Stimulated activated CD4-positive, alpha-beta T cell treated with anti-CD3 and anti-CD28 coated beads, Interleukin-15, amount 100 ng/mL, for 1 hour (primary cell): ENCODE measurements at places on chromosomes 7 and 10.
A peak's percentile ranks its signal among the peaks of the same experiment; 100 is the strongest.

DNA sequence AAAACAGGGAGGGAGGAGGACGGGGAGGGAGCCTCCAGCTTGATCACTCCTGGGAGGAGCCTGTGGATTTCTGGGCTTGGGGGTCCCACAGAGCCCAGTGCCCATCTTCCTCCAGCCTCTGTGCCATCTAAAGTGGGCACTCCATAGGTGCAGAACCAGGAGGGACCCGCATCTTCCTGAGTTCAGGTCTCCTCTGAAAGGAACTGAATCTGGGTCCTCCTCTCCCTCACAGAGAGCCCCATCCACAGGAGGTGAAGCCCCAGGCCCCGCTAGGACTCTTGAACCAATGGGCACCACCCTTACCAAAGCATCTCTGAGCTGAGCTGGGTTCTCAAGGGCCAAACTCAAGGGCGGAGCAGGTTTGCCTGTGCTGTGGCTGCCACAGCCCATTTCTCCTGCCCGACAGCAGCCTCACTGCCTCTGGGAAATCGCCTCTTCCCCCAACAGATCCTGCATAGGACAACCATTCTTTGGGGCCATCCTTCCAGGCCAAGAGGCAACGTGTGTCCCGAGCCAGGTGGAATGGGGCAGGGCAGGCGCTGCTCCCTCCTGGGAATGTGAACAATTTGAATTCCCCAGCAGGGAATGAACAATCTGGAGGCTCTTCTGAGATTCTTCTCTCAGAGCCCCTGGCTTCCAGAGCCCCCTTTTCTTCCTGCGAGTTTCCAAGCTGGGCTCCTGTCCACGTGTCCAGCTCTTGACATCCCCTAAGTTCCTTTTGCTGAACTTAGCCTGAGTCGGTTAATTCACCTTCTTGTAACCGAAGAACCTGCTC lies 411.0 kb upstream of the FOXK1 start:
- DNase-seq: no peak

DNA sequence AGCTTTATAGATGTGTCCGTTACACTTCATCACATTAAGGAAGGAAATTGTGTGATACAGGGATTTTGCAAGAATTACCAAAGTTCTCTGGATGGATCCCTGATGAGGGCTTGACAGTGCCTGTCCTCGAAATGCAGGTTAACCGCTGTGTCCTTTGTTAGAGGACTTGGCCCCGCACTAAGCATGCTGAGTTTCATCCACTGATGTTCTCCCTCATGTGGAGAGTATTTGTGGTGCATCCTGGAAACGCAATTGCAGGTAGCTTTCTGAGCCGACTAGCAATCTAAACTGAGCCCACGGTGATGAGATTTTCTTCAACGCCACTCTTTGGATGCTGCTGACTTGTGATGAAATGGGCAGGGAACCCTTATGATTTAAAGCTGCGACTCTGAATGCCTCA lies 71.9 kb upstream of the STK17A start:
- no peak for DNase-seq

DNA sequence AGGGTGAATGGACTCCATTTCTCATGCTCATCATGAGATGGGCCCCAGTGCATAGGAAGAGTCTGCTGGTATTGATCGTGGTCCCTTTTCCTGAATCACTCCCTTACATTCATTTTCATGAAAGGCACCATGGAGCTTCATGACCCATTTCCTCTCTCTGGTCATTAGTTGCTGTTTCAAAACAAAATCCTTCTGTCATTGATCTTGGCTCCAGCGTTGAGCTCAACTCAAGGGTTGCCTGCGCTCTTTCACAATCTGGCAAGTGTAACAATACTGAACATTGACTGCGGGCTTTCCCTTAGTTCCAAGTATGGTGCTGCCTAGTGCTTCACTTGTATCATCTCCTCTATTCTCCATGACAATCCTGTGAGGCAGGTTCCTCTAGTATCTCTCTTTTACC lies 197.6 kb downstream of the TMEM178B start:
- DNase-seq: no peak

DNA sequence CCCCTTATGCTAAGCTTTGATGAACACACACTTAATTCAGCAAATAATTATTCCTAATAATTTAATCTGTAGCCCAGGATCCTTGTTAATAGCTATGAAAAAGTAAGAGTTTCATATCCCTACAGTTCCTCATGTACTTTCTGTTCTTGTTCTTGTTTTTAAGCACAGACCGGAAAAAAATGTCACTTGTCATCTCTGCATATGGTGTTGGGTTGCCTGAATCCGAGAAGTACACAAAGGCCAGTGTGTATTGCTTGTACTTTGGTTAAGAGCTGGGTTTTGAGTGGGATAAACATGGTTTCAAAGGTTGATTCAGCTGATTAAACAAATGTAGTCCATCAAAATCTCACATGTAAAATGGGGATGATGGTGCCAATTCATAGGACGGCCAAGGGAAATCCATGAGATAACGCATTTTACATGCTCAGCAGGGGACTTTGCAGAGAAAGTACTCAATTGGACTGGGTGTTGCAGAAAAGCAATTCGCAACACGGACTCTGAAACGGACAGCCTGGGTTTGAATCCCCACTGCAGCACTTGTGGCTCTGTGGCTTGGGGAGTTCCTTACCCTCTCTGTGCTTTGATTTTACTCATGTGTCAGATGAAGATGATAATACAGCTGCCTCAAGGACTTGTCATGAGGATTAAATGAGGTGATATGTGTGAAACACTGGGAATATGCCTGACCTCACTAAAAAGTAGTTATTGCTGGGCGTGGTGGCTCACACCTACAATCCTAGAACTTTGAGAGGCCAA lies 71.7 kb downstream of the MAP3K8 start:
- DNase-seq: no peak

DNA sequence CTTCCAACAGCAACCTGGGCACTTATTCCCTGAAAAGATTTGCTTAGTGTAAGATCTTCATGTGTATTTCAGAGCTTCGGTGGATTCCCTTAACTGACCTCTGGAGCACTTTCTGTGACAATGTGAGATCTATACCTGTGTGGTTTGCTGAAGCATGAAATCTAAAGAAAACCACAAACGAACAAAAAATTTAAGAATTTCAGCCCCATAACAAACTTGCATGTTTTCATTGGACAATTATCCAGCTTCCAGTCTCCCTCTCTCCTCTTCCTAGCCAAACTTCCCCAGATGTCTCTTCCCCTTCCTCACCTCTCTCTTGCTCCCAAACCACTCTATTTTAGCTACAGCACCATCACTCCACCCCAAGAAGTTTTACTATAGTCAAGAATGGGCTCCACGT lies 279.9 kb upstream of the SORCS1 start:
- DNase-seq: no peak

DNA sequence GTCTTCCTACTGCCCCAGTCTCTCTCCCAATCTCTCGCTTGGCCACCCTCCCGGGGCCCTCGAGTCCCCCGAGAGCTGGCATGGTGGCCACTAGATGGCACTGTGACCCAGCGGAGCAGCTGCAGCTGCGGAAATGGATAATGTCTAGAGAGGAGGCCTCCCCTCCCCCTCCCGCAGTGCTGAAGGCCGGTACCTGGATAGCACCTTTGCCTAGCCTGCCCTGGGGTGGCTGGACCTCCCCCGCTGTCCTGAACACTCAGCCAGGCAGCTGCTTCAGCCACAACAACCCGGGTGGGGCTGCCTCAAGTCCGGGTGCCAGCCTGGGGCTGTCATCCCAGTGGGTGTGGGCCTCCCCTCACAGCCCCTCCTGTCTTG lies 65.2 kb downstream of the GOLGA7B start:
- peak; percentile 64 for DNase-seq

- no peak for DNase-seq
These were observed 160.6 kb downstream of the MAGI2 start for GRCh38 chr7:79292834-79293233.

GRCh38 chr7:111363099-111363498 lies 199.2 kb downstream of the IMMP2L start:
- no peak for DNase-seq

DNA sequence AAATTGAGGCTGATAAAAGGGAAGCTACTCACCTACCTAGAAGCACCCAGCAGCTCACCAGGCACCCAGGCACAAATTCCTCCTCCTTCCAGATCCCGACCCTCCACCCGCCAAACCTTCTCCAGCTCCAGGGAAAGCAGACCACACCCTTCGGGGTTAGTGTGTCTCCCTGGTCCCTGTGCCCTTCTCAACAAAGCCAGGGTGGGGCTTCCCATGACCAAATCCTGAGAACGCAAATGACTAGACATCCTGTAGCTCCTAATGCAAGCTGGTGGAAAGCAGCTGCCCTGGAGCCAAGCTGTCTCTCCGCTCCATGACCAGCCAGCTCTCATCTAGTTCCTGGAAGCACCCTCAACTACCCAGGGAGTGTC lies 4.4 kb downstream of the TBX20 start:
- DNase-seq: no peak

GRCh38 chr7:3673524-3673923 lies 372.5 kb downstream of the SDK1 start:
- DNase-seq: peak; percentile 46

DNA sequence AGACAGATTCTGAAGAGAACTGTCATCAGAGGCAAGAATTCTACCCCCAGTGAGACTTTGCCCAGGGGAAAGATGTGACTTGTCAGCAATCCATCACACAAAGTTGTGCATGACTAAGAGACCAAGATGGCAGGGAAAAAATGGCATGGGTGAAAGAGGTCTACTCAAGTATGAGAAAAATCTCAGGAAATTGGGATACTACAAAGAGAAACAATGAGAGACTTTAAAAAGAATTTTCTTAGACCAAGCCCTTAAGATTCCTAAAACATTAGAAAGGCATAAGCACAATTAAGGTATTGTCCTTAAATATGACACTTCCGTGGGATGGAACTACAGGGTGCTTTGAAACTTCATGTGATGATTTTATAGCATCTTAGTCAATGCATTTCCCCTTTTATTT lies 45.6 kb upstream of the PDE1C start:
- DNase-seq: no peak

DNA sequence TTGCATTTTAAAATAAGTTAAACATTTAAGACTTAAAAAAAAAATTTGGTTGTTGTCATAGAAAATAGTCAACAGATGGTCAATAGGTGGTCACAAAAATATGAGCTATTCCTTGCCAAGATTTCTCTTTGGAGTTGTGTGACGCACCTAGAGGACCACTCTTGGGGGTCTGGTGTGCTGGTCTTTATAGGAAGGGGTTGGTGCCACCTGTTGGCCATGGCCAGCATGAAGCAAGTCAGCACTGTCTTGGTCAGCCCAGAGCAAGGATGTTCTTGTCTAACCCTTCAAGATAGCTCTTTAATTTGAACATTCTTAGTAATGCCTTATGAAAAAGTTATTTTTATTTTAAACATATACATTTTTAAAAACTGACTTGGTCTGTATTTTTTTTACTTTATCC lies 267.9 kb upstream of the CNTNAP2 start:
- DNase-seq: no peak

GRCh38 chr7:23431702-23432199 lies 38.5 kb downstream of the IGF2BP3 start:
- no peak for DNase-seq

- DNase-seq: no peak
These were observed 14.4 kb downstream of the SMURF1 start for GRCh38 chr7:99129536-99129935.

- DNase-seq: no peak
These were observed 2.1 kb upstream of the PALD1 start for GRCh38 chr10:70476249-70477035.

- no peak for DNase-seq
These were observed 43.9 kb upstream of the SRGN start for GRCh38 chr10:69043931-69044531.

DNA sequence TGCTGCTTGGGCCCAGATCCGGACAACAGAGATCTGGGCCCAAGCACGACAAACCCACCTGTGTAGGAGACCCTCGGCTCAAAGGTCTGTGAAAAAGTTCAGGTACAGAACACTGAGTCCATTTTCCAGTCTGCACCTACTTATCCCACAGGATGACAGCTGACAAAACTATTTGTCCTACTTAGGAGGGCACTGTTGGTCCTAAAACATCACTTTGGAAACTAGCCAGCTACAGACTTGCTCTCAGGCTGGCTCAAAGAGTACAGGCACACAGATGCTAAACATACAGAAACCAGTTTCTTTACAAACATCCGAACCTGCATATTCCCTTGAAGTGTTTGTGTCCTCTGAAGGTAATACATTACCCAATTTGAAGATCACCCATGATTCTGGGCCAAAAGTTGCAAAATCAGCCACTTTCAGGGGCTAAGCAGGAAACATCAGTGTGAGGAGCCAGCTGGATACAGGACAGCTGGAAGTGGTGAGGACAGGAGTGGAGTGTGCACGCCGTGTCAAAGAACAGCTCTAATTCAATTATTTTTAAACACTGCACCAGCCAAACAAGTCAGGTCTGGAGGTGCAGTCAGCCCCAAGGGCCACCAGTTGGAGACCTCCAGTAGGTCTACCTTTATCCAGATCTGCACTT lies 88.5 kb downstream of the NOC3L start:
- no peak for DNase-seq

DNA sequence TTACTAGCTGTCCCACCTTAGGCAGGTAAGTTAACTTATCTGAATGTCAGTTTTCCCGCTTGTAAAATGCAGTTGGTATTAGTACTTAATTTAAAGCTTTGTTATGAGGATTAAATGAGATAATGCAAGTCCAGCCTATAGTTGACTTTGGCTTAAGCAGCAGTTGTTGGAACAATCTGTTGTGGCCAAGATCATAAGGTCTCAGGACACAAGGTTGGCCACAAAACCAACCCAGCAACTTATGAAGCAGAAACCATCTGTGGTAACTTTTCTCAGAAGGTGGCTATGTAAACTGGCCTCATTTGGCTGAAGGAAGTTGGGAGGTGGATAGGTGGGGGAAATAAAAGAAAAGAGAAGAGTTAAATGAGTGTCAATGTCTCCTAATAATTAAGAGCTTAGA lies 29.4 kb downstream of the ENTPD1 start:
- DNase-seq: no peak

DNA sequence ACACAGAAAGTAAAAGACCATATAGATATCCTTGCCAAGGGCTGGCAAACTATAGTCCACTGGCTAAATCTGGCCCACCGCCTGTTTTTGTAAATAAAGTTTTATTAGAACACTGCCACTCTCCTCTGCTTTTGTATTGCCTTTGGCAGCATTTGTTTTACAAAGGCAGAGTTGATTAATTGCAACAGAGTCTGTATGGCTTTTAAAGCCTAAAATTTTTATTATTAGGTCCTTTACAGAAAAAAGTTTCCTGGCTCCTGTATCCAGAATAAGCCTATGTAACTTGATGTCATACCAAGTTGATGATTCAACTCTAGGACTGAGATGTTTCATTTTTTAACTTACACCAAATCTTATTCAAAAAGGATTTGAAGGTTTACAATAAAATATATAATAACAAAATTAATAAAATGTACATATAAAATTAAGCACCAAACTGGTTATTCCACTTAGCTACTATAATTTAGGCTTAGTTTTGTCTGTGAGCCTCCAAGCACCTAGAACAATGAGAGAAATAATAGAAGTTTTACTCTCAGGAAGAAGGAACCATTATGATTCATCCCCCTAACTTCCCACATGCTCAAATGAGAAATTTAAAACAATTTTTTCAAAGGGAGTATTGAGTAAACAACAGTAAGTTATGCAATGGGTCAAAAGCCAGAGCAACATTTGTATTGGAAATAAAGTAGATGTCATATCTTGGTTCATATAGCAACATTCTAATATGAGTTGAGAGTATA lies 31.9 kb downstream of the CPED1 start:
- no peak for DNase-seq

GRCh38 chr7:41391818-41392217 lies 311.1 kb downstream of the INHBA start:
- DNase-seq: no peak
